ENCODE measurements at places on chromosomes 11 and 22.

DNA sequence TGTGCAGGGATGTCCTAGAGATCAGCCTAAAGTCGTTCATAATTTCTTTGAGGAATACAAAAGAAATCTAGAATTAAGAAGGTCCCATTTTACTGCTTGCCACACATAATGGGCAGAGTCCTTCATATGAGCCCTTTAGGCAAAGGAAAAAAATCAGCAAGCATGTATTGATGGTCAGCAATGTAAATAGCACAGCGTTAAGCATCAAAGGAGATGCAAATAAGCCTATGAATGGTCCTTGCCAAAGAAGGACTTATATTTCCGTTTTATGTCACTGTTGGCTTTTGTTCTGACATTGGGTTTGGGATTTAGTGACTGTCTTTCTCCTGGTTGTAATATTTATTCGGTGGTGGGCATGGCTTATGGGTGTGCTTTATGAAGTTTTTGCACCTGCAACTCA, 69.8 kb downstream of the CD44 start:
- DNase-seq: no peak

DNA sequence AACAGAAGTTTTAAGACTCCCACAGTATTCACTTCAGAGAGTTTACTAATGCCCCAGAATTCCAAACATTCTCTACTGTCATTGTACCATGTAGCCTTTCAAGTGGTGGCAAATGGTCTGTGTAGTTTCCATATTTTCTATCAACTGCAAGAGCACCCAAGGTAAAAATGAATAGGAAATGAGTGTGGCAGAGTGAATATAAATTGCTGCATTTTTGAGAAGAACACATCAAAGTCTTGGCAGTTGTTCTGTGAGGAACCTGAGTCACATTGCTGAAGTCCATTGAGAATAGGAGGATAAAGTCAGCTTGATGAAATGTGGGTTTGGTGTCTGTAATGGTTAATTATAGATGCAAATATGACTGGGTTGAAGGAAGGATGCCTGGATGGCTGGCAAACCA, 193.6 kb downstream of the AASDHPPT start:
- no peak for DNase-seq

DNA sequence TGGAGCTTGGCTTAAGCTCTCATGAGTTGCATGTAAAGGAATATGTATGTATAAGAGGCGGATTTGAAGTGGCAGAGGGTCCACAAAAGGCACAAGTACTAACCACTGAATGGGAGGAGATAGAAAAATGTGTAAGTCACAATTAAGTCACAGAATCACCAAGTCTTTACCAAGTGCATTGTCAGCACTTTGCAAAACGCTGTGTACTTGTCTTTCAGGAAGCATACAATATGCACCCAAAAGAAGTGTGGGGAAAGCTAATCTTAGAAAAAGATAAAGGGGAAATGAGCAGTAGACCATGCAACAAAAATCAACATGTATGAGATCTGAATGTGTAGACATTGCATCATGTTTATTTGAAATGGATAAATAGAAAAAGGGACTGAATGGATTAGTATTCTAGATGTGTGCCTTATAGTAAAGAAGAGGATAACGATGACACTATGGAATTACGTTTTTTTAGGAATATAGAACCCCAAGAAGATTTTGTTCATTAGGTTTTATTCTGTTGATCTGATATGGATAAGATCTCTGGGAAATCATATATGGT, 4.5 kb downstream of the CNTF start:
- DNase-seq: no peak

DNA sequence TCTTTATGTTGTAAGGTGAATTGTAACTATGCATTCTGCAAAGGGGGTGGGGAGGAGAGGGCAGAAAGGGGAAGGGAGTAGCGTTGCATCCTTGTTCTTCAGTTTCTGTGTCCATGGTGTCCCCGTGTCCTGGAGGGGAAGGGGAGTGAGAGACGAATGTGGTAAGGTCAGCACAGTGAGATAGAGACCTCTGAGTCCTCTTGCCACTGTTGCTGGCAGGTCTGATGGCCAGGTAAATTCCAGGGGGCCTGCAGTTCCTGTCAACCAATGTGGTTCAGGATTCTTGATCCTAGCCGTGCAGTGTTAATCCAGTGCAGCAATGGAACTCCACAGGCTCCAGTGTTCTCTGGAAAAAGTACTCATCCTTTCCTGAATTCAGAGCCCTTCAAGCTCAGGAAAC, 14.6 kb upstream of the ADSL start:
- DNase-seq: no peak

GRCh38 chr11:34513682-34514449, at the start of gene ELF5:
Gene ELF5 (minus strand): TSS chr11:34513794. CDS start chr11:34505749, 8,045 bp downstream.
- no peak for DNase-seq

- peak; percentile 40 for DNase-seq
These were observed 695 bp downstream of the PEX26 start for GRCh38 chr22:18078329-18079041.

All from HuH-7.5 (cell line).